ENCODE measurements at places on chromosomes 3 and 15.

- DNase-seq, result no peak
These were observed 13.6 kb upstream of the CSK start for GRCh38 chr15:74768099-74768770.

DNA sequence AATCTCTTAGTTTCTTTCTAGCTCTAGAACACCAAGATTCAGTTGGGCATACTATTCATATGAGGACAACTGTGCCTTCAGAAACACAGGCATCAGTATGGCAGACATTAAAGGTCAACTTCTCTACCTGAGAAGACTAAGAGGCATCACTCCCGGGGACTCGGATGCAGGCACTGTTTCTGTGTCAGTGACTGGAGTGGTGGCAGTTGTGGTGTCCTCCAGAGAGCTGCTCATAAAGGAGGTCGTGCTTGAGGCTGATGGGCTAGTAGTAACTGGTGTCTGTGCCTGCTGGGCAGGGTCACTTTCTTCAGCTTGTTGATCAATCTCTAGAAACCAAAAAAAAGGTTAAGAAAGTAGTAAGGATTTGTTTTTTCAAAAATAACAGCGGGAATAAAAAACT, 75.2 kb downstream of the FBXL22 start:
- no peak for DNase-seq

- no peak for DNase-seq
These were observed 7.2 kb upstream of the CORO2B start for GRCh38 chr15:68571582-68571981.

DNA sequence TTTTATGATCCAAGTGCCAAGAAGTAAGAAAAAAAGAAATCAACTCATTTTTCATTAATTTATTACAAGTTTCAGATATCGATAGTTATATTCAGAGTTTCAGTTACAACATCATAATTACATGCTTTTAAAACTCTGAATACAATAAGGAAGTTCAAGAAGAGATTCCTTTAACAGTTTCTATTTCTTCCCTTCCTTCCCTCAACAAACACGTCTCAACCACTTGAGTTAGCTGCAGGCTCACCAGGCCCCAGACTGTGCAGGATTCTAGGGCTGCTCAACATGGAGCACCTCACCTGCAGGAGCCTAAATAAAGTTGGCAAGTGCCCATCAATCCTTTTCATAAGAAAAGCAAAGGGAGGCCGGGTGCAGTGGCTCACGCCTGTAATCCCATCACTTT, 79.2 kb upstream of the FNDC3B start:
- no peak for DNase-seq

DNA sequence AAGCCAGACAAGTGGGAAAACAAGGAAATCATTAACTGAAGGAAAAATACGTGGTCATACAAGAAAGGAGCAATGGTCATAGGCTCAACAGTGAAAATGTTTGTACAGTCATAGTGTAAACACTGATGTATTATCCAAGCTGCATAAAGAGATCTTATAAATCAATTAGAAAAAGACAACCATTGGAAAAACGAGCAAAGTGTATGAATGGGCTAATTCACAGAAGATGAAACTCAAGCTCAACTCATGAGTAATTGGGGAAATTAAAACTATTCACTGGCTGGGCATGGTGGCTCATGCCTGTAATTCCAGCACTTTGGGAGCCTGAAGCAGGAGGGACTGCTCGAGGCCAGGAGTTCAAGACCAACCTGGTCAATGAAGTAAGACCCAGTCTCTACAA, 6.4 kb upstream of the IGF2BP2 start:
- no peak for DNase-seq

GRCh38 chr3:191568206-191568605, 107.2 kb downstream of the PYDC2 start:
- DNase-seq, result no peak

GRCh38 chr15:88028024-88028423, 228.5 kb downstream of the NTRK3 start:
- peak; percentile 32 for DNase-seq

GRCh38 chr3:176739159-176739558, 458.1 kb downstream of the TBL1XR1 start:
- no peak for DNase-seq

DNA sequence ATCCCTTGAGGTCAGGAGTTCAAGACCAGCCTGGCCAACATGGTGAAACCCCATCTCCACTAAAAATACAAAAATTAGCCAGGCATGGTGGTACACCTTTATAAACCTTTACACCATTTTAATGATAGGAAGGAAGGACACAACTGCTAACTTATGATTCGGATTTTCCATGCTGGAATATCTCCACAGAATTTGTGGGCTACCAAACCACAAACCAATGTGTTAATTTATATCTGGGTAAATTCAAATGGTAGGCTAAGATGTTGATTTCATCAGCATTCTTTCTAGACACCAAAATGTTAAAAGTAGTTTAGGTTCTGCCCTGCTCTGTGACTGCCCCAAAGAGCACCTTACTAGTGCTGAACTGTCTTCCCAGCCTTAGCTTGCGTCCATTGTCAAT, 72.8 kb downstream of the POLQ start:
- DNase-seq, result no peak

DNA sequence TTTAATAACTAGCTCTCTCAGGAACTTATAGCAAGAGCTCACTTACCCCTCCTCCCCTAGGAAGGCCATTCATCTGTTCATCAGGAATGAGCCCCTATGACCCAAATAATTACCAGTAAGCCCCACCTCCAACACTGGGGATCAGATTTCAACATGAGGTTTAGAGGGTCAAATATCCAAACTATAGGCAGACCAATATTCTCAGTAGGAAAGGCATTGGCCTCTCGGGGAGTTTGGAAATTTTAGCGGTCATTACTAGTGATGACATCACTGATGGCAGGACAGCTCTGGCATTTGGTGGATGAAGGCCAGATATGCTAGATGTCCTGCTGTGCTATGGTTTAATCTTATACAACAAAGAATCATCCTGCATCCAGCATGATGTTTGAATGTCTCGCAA, 15.2 kb upstream of the CD47 start:
- DNase-seq, result no peak

GRCh38 chr3:74844428-74844827, 230.0 kb upstream of the CNTN3 start:
- no peak for DNase-seq

DNA sequence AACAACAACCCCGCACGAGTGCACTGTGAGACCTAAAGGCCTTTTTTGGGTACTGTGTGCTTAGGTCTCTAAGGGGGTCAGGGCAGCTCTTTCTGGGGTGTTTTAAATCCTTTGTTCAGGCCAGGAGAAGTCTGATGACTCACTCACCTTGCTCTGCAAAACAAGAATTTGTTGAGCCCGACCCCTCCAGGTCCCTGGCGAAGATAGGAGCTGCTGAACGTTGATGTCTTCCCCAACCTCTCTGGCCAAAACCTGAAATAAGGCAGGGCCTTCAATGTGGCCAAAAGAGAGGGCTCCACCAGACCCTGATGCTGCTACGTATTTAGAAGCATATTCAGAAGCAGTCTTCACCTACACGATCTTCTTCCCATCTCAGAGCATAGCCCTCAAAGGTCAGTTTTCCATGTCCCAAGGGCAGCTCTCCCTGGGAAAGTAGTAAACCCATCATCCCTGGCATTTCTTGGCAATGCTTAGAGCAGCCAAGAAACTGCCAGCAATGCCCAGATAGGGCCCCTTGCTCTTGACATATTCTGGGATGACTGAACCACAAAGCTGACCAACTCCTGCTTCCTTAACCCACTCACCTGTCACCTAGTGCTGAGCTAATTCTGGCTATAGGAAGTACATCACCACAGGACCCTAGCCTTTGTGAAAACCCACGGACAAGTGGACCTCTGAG, 27.1 kb downstream of the CCDC13 start:
- no peak for DNase-seq

- DNase-seq, result no peak
These were observed 602 bp upstream of the SLTM start for GRCh38 chr15:58934114-58934447.

- no peak for DNase-seq
These were observed 451.5 kb upstream of the MDFIC2 start for GRCh38 chr3:70763894-70764293.

GRCh38 chr15:88998980-88999713, 86.0 kb upstream of the MFGE8 start:
- DNase-seq, result no peak

DNA sequence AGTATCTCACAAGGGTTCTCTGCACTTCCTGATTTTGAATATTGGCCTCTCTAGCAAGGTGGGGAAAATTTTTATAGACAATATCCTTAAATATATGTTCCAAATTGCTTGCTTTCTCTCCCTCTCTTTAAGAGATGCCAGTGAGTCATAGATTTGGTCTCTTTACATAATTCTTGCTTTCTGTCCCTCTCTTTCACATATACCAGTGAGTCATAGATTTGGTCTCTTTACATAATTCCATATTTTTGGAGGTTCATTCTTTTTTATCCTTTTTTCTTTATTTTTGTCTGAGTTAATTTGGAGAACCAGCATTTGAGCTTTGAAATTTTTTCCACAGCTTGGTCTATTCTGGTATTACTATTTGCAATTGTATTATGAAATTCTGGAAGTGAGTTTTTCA, 77.7 kb upstream of the NUDT16 start:
- no peak for DNase-seq

GRCh38 chr3:176987901-176988650, 209.2 kb downstream of the TBL1XR1 start:
- no peak for DNase-seq

DNA sequence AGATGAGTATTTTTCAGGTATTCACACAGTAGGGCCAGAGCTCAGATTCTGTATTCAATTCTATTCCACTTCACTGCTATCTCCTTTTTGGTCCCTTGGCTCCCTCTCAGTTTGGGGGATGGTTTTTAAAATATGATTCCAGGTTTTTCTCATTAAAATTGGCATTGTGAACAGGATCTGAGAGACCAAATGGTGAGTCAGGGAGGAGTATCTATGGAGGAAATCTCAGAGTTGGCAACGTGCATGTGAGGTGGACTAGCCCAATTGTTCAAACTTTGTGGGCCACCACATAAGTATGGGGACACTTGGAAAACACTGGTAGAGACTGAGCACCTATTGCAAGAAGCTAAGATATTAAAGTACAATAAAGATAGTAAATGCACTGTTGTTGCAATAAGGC, 53.9 kb upstream of the TTC14 start:
- DNase-seq, result no peak

GRCh38 chr15:92681141-92681631, 25.6 kb upstream of the FAM174B start:
- peak; percentile 38 for DNase-seq

DNA sequence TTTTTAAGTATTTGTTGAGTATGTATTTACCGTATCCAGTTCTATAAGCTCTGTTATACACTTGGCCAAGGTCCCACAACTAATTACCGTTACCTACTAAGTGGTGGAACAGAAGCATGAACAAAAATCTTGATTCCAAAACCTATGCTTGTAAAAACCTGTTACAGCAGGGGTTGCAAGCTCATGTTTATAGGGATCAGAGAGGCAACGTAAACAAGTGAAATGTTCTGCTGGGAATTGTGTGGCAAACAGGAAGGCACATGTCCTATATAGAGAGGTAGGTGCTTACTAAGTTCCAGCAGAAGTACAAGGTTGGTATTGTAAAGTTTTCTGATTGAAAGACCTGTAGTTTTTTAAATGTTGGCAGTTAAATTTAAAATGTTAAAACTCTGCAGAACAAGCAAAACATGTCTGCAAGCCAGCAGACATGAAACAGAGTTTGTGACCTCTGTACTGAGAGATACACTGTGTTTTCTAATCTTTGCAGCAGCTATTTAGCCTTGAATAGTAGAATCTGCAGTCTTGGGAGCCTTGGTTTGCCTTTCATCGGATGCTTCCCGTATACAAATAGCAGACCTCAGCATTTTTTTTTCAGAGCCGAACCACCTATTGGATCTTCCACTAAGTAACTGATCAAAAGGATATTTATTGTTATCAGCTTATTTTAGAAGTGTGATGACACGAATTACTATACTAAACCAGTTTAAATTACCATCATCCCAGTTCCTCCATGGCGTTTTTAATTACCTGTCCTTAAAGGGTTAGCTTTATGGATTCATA, 11.4 kb downstream of the IREB2 start:
- DNase-seq, result no peak

DNA sequence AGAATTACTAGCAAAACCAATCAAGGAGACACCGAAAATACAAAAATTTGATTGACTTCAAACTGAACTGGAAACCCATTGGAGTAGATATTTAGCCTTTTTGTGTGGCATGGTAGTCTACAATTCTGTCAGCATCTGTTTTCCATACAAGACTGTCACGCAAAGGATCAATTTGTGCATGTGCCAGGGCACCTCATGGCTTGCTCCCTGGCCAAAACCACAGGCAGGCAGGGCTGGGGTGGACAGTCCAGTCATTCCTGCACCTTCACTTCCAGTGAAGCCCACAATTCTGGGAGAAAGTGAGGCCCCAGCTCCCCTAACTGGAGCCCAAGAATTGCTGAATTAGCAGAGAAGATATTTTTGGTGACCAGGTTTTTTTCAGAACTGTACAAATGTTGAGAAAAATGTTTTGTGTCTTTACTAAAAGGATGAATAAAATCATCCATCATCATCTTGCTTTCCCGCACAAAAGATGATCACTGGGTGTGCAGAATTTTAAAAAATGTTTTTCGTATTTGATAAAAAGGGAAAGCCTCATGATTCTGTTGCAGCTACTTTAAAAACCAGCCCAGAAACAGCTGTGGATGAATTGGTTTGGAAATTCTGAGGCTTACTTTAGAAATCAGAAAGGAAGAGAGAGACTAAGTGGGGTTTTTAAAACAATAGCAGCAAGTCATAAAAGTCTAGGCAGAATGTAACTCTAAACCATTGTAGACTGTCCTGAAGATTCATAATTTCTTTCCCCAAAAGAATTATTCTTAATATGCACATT, 86.4 kb downstream of the PCCB start:
- DNase-seq, result no peak

DNA sequence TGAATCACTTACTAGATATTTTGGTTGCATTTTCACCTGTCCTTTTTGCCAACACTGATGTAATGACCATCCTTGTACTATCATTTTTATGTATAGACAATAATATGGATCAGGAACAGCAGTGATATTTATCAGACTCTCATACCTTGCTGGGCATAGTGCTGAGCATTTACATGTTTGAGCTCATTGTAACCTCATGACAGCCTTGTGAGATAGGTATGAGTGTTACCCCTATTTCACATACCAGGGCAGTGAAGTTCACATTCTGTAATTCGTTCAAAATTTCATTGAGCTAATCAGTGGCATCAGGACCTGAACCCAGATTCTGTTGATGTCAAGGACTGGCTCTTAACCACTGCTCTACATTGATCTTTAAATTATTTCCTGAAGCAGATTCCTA, 221.5 kb upstream of the TBL1XR1 start:
- DNase-seq, result no peak

- no peak for DNase-seq
These were observed 5.6 kb downstream of the GREM1 start for GRCh38 chr15:32723171-32723948.

- DNase-seq, result peak; percentile 31
These were observed 792 bp downstream of the ATP13A3 start for GRCh38 chr3:194485881-194486539.

- DNase-seq, result no peak
These were observed 62.4 kb downstream of the ZIC4 start for GRCh38 chr3:147343926-147344325.

DNA sequence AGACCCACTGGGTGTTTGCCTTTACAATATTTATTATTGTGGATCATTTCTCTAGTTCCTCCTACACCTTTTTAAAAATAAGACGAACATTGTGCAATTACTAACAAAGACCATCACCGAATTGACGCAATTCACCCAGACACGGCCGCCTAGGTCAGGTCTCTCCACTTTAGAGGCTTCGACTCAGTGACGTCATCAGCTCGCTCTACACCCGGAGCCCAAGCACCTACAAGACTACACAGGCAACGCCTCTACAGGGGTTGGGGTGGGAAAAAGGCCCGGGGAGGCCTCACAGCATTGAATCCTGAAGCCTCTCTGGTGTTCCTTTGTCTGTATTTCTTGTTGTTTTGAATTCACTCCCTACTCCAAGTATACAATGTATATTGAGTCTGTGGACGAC, 16.6 kb downstream of the ZIC4 start:
- DNase-seq, result no peak
